ENCODE measurements at places on chromosomes 16 and 17.
A peak's percentile ranks its signal among the peaks of the same experiment; 100 is the strongest.

DNA sequence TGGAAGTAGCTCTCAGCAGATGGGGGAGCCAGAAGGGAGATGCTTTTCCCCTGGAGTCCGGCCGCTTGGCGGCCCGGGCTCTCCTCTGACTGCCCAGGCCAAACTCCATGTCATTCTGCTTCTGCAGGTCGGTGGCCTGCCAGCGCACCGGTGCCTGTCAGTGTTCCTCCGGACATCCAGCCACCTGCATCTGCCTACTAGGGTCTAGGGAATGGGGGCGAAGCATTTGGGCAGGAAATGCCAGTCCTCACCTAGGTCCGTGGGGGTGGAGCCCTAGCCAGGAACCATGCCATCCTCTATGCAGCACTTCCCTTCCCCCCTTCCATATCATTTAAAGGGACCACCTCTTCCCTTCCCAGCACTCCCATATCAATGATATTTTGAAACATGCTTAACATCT lies 34.2 kb downstream of the GJC1 start:
- no peak for DNase-seq

DNA sequence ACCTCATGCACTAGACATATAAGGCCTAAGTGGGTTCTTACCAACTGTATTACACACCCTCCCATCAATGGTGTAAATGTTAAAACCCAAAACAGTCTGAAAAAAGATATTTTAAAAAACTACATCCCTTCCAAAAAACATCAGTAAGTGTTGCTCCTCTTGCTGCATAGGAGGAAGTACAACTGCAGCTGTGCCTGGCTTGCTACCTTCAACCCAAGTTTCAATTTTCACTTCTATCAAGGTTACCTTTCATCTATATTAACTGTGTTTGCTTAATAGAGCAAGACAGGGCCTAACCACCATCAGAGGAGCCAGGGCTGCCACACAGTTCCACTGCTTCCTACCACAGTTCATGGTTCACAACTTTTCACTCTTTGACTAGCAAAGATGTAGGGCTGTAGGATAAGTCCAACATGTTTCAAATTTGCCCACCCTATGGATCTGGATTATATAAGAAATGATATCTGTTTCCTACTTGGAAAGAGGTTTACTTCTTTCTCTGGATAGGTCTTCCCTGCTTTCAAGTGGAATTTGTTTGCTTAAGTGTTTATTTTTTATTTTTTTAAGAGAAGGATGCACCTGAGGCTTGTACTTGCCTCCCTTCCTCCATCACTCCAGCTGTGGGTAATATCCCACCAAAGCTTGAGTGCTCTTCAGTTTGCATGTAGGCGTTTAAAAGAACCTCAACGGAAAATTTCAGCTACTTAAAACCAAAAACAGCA lies 56.7 kb downstream of the GRB7 start:
- DNase-seq: no peak

GRCh38 chr17:65027305-65027704 lies 29.2 kb downstream of the GNA13 start:
- DNase-seq: no peak

GRCh38 chr16:73196670-73197069 lies 148.7 kb upstream of the ZFHX3 start:
- peak; percentile 40 for DNase-seq

GRCh38 chr16:22816475-22816874 lies 2.5 kb downstream of the HS3ST2 start:
- no peak for DNase-seq

GRCh38 chr17:29046473-29046839 lies 3.5 kb downstream of the PIPOX start:
- no peak for DNase-seq

DNA sequence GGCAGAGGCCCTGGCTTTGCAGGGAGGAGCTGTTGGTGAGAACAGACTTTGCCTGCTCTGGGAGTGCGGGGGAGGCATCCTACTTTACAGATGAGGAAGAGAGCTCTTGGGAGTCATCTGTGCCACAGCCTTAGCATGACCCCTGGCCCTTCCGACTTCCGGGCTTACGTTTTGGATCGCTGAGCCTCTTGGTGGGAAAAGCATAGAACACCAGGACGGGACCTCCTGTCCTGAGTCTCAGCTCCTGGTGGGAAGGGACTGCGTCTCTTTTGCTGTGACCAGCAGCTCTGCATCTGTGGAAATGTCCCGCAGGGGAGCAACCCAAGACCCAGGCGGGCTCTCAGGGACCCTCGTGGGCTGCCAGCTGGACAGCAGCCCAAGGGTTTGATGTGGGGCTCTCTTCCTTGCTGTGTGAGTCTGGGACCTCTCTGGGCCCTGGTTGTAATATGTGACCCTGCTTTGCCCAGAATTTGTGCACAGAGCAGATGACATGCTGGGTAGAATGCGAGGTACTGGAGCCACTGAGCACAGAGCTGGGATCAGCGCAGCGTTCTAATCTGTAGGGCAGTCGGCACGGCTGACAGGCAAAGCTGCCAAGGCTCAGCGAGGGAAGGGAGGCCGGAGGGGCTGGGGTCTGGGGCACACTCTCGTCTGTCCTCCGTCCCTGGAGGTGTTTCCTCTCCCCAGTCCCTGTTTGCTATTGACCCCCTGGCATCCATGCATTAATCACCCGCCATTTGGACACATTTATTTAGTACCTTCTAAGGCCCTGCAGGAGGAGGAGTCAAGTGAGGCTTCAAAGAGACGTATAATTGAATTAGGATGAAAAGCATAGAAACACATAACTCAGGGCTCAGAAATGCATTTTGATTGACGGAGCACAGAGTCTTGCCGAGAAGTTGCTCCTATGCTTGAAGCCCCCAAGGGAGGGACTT lies 64.0 kb downstream of the NT5M start:
- no peak for DNase-seq

DNA sequence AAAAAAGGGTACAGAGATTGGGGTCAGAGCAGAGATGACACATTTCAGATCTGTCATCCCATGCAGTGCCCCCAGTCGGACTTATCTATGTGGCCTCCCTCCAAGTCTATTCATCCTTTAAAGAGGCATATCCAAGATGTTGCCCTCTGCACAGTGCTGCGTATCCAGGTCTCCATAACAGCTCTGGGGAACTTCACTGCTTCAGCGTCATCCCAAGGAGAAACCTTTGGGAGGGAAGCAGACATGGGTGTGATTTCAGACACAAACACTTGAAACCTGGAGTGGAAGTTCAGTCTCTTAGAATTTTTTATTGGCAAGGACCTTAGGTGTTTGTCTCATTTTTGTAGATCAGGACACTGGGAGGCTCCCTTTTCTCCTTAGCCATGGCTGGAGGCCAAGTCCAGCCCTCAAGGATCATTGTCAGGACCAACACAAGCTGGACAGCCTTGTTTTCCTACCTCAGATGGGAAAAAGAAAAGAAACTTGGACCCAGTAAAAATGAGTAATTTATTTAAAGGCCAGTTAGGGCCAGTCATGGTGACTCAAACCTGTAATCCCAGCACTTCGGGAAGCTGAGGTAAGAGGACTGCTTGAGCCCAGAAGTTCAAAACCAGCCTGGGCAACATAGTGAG lies 23.9 kb upstream of the NLK start:
- no peak for DNase-seq

DNA sequence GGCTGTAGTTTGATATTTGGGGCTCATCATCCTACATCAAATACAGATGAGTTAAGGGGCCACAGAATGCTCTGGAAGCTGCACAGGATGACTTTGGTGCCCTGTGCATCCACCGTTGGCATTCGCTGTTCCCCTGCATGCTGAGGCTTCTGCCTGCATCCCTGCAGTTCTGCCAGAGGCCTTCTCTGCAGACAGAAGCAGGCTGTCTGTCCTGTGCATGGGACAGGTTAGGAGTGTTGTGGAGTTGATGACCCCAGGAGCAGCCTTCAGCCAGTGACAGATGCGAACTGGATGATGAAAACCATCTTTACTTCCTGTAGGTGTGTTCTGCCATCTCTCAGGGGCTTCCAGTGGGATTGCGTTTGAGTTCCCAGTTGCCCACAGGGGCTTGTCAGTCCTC lies 13.6 kb upstream of the TNS4 start:
- no peak for DNase-seq

DNA sequence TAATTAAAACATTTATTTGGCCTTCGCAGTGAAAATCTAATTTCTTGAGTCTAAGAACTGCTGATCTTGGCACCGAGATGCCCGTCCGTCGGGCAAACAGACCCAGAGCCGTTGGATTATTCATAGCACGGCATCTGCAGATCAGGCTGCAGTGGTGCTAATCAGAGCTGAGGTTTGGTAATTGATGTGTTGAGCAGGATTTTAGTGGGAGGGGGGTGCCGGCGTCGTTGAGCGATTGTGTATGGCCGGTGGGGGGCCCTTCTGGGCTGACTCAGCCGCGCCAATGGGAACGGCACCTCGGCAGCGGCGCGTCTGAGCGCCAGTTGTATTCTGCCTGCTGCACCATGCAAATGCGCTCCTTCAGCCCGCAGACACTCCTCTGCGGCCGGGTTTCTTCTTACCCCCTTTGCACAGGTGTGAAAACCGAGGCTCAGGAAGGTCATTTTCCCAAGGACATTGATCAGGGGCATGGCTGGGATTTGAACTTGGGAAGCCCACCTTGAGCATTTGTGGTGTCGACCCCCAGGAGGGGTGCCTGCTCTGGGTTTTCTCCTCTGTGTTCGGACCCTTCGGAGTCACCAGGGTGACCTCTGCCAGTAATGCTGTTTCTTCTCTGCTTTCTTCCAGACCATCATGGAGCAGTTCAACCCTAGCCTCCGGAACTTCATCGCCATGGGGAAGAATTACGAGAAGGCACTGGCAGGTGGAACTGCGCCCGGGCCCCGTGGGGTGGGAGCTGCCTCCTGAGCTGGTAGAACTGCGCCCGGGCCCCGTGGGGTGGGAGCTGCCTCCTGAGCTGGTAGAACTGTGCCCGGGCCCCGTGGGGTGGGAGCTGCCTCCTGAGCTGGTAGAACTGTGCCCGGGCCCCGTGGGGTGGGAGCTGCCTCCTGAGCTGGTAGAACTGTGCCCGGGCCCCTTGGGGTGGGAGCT lies 18.4 kb downstream of the BAIAP2 start:
- DNase-seq: no peak

GRCh38 chr17:13874134-13874533 lies 195.2 kb upstream of the COX10 start:
- DNase-seq: no peak

GRCh38 chr17:42065201-42065600 lies 14.8 kb upstream of the C17orf113 start:
- DNase-seq: no peak

GRCh38 chr17:74935585-74936469 lies at the start of gene OTOP3:
Gene OTOP3 (plus strand): TSS chr17:74935898. CDS start chr17:74935922, 24 bp downstream.
- peak; percentile 71 for DNase-seq

DNA sequence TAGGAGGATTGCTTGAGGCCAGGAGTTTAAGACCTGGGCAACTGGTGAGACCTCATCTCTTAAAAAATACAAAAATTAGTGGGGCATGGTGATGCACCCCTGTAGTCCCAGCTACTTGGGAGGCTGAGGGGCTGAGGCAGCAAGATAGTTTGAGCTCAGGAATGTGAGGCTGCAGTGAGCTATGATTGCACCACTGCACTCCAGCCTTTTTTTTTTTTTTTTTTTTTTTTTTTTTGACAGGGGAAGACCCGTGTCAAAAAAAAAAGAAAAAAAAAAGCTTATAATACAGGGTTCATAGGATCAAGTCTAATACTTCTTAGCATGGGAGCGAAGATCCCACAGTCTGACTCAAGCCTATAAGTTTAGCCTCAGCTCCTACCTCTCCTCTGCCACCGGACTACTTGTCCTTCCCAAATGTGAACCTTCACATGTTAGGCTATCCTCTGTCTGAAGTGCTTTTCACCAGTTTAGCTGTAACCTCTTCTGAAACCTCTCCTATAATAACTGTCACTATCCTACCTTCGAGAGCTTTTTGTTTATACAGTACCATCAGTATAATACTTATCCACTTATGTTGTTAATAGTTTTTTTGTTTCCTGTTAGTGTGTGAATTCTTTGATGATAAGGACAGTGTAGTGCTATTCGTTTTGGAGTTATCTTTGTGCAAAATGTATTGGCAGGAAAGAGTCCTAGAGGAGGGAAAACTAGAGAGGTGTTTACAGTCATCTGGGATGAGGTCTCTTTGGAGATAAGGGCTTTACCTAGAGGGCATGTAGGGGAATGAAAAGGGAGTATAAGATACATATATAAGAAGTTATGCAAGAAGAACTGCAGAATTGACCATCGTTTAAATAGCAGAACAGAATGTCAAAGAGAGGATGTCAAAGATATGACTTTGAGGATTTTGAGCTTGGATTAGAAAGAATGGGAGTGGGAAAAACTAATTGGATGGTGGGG lies 15.5 kb downstream of the CPD start:
- DNase-seq: no peak

DNA sequence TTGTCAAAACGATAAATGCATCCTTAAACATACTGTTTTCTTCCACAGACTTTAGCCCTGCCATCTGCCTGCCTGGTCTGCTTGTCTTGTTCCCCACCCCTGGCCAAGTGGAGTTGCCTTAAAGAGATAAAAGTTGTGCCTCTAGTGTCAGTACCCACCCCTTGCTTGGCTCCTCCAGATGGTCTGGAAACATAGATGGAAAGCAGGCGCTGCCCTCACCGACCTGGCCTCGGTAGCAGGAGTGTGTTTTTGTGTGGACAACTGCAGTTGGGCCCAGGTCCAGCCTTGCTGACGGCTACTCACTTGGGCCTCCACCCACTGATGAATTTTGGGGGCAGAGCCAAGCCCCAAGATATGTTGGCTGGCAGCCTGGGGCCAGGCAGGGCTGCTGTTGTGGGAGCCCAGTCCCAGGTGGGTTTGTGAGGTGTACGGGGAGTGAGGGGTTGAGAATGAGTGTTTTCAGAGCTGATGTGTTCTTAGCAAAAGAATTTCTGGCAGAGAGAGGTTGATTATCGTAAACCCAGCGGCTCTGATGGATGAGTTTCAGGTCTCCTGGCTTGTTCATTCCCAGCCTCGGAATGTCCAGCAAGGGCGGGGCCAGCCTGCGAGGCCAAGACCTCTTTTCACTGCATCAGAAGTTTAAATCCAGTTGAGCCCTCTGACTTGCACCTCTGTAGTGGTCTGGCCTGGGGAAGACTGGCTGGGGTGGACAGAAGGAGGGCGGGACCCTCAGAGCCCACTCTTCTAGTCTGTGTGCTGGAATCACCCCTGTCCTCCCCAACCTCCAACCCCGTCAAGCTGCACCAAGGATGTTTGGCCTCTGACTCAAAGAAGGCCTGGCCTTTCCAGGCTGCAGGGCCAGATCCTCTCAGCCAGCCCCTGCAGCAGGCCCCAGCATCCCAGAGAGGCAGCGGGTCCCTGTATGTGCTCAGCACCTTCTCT lies 179.7 kb downstream of the RAB11FIP4 start:
- DNase-seq: no peak

DNA sequence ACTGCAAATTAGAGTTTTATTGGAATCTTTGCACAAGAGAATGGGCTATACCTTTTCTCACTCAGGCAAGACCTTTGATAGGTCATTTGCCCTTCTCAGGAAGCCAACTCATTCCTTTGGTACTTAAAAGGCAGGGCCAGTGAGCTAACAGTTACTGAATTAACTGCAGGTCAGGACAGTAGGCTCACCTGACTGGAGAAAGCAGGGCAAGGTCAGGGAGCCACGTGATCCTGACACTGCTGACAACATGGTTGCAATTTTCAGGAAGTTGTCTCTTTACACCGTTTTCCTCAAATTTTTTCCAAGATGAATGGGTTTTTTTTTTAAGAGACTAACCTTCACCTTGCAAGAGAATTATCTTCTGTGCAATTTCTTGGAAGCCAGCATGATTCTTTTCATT lies 21.1 kb downstream of the CPSF4L start:
- DNase-seq: no peak

Measured in NCI-H1105 treated with DMSO at 0.1 percent for 48 hours (cell line).